ENCODE measurements at places on chromosomes 6 and 20.

DNA sequence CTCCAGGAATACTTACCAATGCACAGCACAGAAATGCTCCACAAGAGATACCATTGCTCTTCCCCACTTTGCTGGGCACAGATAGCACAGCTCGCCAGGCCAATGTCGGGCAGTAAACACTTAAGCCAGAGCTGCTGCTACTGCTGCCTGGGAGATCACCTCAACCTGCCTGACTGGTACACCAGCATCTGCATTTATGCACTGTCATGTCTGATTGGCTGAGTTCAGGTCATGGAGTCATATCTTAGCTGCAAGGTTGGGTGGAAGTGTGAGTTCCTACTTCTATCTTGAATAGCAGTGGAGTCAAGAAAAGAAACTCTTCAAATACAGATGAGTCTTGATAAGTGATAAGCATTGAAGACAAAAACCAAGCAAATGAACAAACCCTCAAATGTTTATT lies 10.9 kb upstream of the ADGRF4 start:
- DNase-seq, result no peak

- no peak for DNase-seq
Measured at GRCh38 chr6:23096876-23097275, 527.5 kb downstream of the HDGFL1 start.

DNA sequence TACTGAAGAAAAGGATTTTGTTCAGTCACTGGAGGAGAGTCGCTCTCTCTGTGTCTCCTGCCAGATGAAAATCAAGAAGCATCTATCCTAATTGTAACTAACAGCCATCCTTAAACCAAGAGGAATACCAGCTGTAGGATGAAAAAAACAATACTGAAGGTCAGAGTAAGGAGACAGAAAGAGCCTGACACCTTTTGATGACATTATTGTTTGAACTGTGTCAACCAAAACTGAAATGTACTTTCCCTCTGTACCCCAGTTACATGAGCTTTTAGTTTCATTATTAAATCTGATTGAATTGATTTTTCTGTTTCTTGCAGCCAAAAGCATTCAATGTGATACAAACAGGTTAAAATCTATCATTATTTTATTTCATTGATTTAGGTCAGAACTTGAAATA lies 17.2 kb upstream of the BTBD9 start:
- DNase-seq, result no peak

- no peak for DNase-seq
Measured at GRCh38 chr20:60313191-60313590, 355.0 kb downstream of the CDH26 start.

GRCh38 chr6:71482742-71483141 lies 194.1 kb downstream of the OGFRL1 start:
- DNase-seq, result no peak

All from AML-193 (cell line).